Activated T-cell treated with anti-CD3 and anti-CD28 coated beads, Interleukin-2, amount 50 U/mL, for 72 hours (primary cell): ENCODE measurements at places on chromosomes 2 and 18. TPM values are rescaled to one million over a fixed set of nuclear protein-coding genes. Genes with fewer than 3 reads are reported as not detected.

- no peak for DNase-seq
Observed at GRCh38 chr2:18123211-18123570, 244.7 kb downstream of the KCNS3 start.

- DNase-seq: no peak
Observed at GRCh38 chr2:160432633-160433032, 61.0 kb downstream of the RBMS1 start.

DNA sequence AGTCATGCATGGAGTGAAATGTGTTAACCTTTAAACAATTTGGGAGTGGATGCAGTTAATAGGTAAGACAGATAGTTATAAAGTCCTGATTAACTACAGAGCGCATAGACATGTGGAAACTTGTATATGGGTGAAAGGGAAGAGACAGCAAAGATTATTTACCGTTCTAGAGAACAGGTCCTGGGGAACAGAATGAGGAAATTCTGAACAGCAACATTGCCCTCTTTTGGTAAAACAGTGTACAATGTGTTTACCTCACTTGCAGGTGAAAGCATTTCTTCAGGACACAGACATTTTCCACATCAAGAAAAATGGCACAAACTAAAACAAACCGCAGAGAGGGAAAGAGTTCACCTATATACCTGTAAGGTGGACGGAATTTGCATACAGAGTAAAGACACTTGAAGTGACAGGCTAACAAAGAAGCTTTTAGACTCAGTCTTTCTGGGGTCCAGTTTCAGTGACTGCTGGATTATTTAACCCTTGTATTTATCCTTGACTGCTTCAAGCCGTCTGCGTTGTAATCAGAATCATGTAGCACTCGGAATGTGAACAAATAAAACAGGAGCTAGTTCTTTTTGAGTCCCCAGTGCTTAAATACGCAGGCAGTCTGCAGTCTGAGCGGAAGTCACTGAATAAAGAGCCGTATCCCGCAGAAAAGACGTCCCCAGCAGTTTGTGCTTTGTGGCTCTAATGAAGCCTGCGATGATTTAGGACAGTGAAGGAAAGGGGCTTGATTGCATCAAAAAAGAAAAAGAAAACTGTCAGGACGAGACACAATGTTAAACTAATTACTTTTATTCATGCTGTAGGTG is 364.8 kb upstream of the GALNT5 start:
- no peak for DNase-seq

DNA sequence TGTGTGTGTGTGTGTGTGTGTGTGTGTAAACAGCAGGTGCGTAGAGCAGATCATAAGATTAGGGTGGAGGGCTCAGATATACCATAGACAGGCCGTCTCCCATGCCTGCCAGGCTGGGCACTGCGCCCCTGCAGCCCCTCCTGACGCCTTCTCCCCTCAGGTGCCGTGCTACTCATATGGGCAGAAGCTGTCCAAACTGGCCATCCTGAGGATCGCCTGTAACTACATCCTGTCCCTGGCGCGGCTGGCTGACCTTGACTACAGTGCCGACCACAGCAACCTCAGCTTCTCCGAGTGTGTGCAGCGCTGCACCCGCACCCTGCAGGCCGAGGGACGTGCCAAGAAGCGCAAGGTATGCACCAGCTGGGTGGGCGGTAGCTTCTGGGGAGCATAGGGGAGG is 10.0 kb downstream of the ATOH8 start:
- no peak for DNase-seq

Gene PJVK
- 6.8 TPM for total RNA-seq

Gene OSR1
- total RNA-seq: not detected
